ENCODE measurements at places on chromosomes 7 and 10.
A peak's percentile ranks its signal among the peaks of the same experiment; 100 is the strongest.

DNA sequence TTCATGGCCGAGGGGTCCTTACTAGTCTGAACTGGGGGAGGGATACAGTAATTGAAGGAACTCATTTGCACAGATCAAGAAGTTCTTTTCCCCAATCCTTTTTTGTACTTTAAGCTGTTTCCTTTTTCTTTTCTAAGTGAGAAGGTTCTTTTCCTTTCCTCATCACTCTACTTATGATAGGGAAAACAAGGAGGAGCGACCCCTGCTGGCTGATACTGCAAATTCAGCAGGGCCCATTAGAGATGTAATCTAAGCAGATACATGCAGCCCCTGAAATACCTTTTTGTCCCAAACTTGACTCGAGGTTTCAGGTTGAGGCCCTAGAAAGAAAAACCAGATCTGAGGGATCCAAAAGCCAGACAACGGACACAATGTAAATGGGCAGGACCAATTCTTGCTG lies 305.5 kb downstream of the DNAJB9 start:
- peak; percentile 47 for DNase-seq

DNA sequence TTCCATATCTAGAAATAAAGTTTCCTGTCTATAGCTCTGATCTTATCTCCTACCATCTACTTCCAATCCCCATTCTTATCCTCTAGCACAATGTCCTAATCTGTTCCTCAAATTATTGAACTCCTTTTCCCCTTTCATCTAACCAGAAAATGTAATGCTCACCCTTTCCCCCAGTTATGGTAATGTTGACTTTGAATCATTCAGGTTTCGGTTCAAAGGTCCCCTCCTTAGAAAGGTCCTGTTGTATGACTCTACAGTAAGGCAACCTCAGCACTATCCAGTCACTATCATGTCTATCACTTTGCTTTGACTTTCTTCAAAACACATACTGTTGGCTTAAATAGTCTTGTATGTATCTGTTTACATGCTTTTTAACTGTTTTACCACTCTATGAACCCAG lies 264.2 kb upstream of the PCDH15 start:
- DNase-seq = peak; percentile 3

DNA sequence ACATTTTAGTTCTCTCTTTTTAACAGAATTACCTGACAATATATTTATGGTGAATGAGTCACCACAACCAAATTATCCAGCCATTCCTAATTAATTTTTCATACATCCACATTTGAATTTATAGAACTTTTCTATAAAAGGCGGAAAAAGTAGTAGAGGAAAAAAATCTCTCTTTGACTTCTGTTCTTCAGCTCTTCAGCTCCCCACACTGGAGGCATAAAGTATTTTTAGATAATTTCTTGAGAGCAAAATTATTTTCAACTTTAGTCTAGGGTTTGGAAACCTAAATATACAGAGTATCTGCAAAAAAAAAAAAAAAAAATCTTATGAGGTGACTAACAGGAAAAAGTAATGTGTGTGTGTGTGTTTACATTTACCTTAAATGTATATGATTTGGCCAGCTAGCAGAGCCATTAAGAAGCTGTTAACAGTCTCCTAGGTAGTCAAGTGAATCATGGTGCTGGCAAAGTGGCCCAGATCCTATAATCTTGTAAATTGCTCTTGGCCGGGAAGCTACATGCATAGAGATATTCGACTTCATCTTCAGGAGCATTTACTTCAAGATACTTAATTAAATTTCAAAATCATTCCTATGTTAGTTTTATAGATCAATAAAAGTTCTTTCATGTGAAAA lies 383.1 kb upstream of the STEAP1 start:
- no peak for DNase-seq

- no peak for DNase-seq
These were observed 4.5 kb downstream of the RTKN2 start for GRCh38 chr10:62264126-62264525.

GRCh38 chr10:10498781-10499180 lies 518.9 kb upstream of the CELF2 start:
- DNase-seq = no peak

GRCh38 chr10:131869344-131869743 lies 31.5 kb upstream of the PPP2R2D start:
- DNase-seq = no peak

GRCh38 chr10:1627945-1628344 lies 109.4 kb downstream of the ADARB2 start:
- no peak for DNase-seq

- DNase-seq = no peak
These were observed 1149.2 kb upstream of the CELF2 start for GRCh38 chr10:9868499-9868898.

- DNase-seq = peak; percentile 29
These were observed 192.5 kb upstream of the SEMA3C start for GRCh38 chr7:81111358-81111757.

DNA sequence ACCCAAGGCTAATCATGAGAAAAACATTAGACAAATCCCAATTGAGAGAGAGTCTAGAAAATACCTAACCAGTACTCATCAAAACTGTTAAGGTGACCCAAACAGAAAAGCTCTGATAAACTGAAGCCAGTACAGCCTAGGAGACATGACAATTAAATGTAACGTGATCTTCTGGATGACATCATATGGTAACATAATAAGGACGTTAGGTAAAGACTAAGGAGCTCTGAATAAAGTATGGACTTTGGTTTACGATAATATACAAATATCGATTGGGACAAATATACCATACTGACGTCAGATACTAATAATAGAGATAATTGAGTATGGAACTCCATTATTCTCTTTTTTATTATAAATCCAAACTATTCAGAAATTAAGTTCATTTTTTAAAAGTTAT lies 561.1 kb upstream of the STEAP1 start:
- no peak for DNase-seq

- DNase-seq = no peak
These were observed 25.3 kb downstream of the IL2RA start for GRCh38 chr10:6036861-6037321.

DNA sequence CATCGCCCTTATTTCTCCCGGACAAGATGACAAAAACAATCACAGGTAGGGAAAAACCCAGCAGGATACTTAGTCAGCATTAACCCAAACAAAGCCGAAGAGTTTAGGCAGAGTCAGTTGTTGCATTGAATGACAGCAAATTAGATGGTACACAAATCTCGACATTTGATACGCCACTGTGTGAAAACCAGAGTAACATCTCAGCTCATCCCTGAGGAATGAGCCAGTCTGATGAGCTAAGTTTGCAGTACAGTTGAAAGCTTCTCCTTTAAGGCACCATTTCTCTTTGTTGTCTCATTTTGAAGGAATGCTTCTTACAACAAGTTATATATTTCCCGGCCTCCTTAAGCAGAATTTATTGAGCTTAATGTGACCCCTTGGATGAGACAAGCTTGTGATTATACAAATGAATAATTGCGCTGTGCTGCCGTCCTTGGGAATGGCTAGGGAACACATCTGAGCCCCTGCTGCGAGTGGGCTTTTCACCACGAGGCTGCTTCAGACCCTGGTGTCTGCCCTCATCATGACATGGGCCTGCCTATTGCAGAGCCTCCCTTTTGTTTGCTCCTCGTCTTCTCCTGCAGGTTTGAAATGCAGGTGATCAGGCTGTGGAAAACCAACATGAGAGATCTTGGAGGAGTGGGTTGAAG lies 137.3 kb downstream of the CELF2 start:
- peak; percentile 30 for DNase-seq

DNA sequence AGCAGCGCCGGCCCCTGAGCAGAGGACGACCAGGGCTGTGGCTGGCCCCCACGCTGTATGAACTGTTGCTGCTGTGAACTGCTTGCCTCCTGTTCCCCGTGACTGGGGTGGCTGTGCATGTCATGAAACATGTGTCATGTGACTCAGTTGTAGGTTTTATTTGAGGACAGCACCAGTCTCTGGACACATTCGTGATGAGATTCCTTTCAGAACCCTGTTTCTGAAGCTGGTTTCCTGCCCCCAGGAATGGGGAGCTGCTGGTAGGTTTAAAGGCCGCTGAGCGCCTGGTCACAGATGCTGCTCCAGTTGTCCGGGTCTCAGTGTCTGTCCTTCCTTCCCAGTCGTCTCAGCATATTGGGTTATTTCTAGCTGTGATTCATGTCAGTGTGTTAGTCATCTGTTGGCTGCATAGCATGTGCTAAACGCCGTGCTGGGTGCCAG lies 79.1 kb upstream of the PPIF start:
- no peak for DNase-seq

DNA sequence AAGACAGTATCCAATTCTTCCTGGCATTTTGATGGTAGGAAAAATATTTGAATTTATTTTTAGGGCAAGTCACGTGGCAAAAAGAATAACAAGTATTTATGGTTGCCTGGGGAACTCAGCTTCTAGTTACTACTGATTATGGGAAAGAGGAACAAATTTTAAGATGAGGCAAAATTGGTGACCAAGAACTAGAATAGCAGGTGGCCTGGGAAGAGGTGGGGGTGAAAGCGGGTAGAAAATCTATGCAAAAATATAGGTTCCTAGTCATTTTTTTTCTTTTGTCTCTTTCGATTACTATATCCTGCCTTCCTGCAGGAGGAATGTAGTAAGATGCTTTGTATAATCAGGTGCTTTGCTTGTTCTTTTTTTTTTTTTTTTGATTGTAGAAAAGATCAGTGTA lies 27.8 kb downstream of the ENTPD1 start:
- DNase-seq = no peak

GRCh38 chr10:121490871-121491519 lies 107.2 kb downstream of the FGFR2 start:
- DNase-seq = no peak

DNA sequence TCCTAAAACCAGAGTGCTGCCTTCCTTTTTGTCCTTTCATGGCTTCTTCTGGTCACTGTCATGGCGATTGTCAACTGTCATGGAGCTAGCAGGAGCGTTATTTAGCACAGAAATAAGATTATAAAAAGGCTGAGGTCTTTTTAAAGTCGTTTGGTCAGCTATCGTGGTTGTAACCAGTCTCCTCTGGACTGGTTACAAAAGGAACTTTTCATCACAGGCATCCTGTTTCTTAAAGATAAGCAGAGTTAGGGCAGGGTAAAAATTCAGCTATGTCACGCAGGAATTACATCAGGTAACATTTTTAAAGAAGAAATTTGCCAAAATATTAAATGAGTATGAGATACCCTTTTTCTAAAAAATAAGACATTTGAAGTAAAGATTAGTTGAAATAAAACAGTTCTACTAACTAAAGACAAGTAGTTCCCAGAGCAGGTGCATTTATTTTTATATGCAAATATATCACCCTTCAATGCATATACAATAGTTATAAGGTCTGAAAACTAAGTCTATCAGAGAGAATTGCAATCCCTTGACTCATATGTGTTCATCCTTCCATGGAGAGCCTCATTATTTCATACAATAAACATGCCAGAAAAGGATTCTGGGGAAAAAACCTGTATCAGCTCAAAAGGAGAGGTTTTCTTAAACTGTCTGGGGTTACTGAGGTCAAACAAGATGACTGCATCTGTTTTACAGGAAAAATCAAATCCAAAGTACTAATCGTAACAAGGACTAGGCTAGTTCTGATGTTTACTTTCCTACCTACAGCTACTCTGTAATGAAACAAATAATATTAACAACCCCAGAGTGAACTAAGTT lies 20.9 kb downstream of the FAM24A start:
- DNase-seq = no peak

DNA sequence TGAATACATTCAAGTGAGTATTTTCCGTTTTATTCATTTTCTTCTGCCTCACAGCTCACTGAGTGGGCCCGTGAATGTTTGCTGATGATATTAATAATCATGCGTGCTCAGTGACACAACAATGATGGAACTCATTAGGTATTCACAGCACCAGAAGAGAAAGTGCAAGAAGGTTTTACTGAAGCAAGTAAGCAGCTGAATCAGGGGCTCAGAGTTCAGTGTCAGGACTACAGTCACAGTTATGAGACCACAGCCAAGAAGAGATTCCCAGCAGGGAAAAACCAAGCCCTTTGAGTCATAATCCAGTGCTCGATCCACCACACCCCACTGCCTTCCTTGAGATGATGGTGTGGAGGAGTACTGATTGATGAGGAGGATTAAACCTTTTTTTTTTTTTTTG lies 247.4 kb downstream of the KIAA1217 start:
- DNase-seq = no peak

DNA sequence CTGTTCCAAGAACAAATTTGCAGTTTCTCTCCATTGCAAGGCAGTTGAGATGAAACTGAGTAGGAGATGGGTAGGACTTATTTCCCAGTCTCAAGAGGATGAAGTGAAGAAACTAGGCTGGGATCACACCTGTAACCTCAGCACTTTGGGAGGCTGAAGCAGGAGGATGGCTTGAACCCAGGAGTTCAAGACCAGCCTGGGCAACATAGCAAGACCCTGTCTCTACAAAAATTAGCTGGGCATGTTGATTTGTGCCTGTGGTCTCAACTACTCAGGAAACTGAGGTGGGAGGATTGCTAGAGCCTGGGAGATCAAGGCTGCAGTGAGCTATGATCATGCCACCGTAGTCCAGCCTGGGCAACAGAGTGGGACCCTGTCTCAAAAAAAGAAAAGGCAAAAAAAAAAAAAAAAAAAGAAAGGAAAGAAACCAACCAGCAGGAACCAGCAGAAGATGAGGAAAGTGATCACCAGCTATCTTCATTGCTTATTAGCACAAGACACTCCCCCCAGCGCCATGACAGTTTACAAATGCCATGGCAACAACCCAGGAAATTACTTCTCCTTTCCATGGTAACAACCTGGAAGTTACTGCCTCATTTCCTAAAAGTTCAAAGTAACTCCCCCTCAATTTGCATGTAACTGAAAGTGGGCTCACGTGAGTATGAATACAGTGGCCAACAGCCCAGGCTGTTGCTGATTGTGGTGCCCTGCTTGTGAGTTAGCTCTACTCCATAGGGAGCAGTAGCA lies 18.3 kb upstream of the ST8SIA6 start:
- DNase-seq = peak; percentile 77

DNA sequence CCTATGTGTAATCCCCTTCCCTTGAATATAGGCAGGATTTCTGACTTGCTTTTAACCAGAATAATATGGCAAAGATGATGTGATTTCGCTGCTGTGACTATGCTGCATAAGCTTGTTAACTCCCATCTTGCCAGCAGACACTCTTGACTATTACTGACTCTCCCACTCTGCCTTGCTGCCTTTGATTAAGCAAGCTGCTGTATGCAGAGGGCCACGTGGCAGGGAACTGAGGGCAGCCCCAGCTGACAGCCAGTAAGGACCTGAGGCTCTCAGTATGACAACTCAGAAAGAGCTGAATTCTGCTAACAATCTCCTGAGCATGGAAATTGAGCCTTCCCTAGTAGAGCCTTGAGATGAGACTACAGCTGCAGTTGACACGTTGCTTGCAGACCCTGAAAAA lies 279.4 kb upstream of the CACNA2D1 start:
- DNase-seq = peak; percentile 58

GRCh38 chr7:134513169-134513752 lies 14.1 kb upstream of the AKR1B10 start:
- DNase-seq = peak; percentile 67

DNA sequence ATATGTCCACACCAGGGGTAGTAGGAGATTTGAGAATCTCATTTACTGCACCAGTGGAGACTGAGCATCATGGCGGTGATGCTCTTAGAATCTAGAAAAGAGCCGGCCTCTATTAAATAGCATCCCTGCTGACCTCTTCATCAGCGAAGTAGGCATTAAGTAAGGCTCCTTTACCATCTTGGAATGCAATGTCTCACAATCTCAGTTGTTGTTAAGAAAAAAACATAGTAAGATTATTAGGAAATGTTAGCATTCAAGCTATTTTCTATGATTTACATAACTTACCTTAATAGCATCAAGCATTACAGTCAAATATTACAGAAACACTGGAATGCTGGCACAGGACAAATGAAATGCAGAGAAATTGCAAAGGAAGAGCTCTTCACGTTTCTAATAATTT lies 54.5 kb downstream of the ORC5 start:
- DNase-seq = no peak

Measured in mesendoderm (in vitro differentiated cells).